NCI-H226 (cell line): ENCODE measurements at places on chromosomes 12 and 14.

GRCh38 chr12:93780101-93780641 lies 103.0 kb downstream of the CRADD start:
- DNase-seq, result no peak

- peak; percentile 100 for DNase-seq
Measured at GRCh38 chr12:52945389-52946232, 3.3 kb upstream of the KRT18 start.

- DNase-seq, result no peak
Measured at GRCh38 chr14:76306131-76306530, 69.8 kb upstream of the ESRRB start.

- no peak for DNase-seq
Measured at GRCh38 chr12:4190366-4191063, 83.0 kb upstream of the CCND2 start.

- DNase-seq, result no peak
Measured at GRCh38 chr14:54026671-54027070, 70.0 kb upstream of the BMP4 start.

GRCh38 chr14:74737753-74738325 lies 24.9 kb downstream of the FCF1 start:
- DNase-seq, result no peak

DNA sequence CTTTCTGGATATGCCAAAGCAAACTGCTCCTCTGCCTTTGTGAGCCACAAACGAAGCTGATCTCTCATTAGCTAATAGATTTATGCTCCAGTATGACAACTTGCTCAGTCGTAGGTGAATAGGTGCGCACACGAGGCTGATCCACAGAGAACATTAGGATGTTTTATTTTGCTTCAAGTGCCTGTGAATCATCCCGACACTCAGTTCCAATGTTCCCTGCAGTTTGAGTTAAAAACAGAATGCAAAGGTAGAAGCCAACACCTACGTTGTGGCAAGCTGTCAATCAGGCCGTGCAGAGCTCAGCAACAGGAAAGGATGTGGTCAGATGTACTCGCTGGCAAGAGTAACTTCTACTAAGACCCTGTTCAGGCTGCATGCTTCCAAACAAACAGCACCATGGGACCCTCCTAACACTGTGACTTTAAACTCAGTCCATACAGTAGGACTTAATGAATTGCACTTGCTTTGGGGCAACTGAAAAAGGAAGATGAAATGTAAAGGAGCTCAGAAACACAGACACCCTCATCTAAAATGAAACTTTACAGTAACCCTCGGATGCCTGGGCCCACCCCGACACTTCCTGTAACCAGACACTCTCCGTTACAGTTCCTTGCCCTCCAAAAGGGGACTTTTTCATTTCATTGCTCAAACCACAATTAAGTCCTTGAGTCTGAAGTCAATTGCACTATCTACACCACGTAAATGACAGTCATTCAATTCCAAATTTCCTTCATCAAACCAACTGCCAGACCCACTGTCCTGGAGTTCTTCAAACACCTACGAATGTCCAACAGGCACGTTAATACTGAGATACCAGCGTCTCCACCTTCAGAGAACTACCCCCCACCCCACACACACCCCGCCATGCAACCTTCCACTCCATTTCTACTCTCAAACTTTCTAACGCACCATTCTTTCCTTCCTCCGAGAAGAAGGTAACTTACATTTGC lies 1.6 kb downstream of the CCDC88C start:
- no peak for DNase-seq

DNA sequence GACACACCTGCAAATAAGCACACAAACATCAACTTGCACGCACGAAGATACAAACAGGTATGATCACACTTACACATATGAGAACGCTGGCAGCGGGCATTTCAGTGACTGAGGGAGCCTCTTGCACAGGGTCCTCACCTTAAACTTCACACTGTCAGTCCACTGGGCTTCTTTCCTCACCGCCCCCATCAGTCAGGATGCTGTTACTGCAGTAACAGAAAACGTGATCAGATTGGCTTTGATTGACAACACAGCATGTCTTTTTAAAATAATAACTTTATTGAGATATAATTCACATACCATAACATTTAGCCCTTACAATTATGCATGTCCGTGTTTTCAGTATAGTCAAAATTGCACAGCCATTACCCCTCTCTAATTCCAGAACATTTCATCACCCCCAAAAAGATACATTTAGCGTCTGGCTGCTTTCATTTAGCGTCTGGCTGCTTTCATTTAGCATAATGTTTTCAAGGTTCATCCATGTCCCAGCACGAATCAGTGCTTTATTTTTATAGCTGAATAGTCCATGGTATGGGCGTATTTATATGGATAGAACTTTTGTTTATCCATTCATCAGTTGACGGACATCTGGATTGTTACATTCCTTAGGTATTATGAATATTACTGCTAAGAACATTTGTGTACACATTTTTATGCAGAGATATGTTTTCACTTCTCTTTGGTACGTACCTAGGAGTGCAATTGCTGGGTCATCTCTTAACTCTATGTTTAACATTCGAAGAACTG lies 8.4 kb downstream of the CCDC197 start:
- no peak for DNase-seq

DNA sequence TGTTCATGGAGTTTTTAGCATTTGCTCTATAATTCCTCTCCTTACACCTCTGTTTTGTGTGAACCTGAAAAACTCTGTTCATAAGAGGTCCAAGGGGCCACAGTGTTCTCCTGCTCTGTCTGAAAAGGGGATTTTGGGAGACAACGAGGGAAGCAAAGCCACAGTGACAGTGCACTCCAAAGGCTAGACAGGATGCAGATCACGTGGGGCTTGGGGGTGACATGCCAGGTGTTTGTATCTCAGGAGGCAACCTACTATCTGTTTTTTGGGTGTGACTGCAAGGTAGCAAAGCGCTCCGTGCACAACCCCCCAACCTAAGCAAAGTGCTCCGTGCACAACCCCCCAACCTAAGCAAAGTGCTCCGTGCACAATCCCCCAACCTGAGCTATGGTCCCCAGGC lies 5.1 kb upstream of the CHD4 start:
- no peak for DNase-seq

- DNase-seq, result no peak
Measured at GRCh38 chr12:113391650-113392337, 11.9 kb downstream of the SDS start.

GRCh38 chr14:100037353-100037752 lies 27.9 kb upstream of the EVL start:
- no peak for DNase-seq

- DNase-seq, result peak; percentile 29
Measured at GRCh38 chr14:20802341-20803084, at the start of gene RNASE1. Gene RNASE1 (minus strand): TSS chr14:20802844. CDS start chr14:20802068, 776 bp downstream.
